ENCODE measurements at places on chromosomes 1 and 21. TPM values are rescaled to one million over a fixed set of nuclear protein-coding genes. Genes with fewer than 3 reads are reported as not detected.

DNA sequence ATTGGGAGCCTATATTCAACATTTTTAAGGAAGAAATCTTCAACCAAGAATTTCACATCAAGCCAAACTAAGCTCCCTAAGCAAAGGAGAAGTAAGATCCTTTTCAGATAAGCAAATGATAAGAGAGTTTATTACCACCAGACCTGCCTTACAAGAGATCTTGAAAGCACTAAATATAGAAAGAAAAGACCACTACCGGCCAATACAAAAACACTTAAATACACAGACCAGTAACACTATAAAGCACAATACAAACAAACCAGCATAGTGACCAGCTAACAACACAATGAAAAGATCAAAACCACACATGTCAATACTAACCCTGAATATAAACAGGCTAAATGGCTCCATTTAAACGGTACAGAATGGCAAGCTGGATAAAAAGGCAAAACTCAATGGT lies 165.4 kb downstream of the MRPL39 start:
- H3K36me3 ChIP-seq: no peaks in the 10 kb centered on the region
- DNase-seq: no peak
- H3K27ac ChIP-seq: no peak overlapping the region

GRCh38 chr1:202182040-202182877 lies 11.3 kb upstream of the LGR6 start:
- H3K27me3 ChIP-seq: peaks cover 59% of the 10 kb centered on the region
- H3K4me1 ChIP-seq: peaks cover 13% of the 10 kb centered on the region
- H3K36me3 ChIP-seq: peaks cover 5% of the 10 kb centered on the region
- DNase-seq: no peak

GRCh38 chr1:16126160-16126559 lies 29.7 kb downstream of the EPHA2 start:
- no peak for DNase-seq
- peaks cover 43% of the 10 kb centered on the region for H3K4me1 ChIP-seq
- H3K27me3 ChIP-seq: no peaks in the 10 kb centered on the region

COL24A1 gene
- total RNA-seq: not detected

PUSL1 gene
- 15.9 TPM for total RNA-seq

PCBP3 gene
- total RNA-seq: 3.7 TPM

Measured in MCF 10A (cell line).